ENCODE measurements at places on chromosomes 13 and 19.

GRCh38 chr13:28100150-28101121 is at the start of gene FLT3:
Gene FLT3, minus strand, starts transcription at chr13:28100576. Its CDS starts 66 bp downstream, at chr13:28100510.
- no peak for DNase-seq

DNA sequence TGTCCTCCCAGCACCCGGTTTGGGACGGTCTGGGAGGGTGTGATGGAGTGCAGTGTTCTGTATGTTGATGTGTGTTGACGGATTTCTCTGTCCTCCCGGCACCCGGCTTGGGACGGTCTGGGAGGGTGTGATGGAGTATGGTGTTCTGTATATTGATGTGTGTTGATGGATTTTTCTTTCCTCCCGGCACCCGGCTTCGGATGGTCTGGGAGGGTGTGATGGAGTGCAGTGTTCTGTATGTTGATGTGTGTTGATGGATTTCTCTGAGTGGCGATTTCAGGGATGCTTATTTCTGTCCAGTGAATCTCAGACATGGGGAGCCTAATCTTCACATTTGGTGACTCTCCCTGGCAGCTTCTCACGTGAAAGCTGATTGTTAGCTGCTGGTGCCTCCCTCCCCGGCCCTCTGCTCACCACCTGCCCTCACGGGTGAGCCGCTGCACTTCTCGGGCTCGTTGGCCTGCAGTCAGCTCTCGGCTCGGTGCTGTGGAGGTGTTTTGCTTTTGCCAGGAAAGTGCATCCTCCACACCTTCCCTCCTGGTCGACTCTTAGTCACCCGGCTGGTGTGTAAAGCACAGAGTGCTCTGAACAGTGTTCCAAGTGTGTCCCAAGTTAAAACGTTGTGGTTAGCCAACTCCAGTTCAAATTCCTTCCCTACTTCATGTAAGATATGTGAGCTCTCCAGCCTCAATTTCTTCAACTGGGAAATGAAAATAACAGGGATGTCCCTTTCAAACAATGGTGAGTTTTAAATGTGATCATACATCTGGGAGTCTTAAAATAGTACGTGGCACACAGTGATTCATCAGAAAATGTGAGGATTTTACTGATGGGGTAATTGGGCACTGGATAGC is 54.6 kb downstream of the ATP11A start:
- DNase-seq, result no peak

- DNase-seq, result no peak
These were observed 819.9 kb downstream of the OLFM4 start for GRCh38 chr13:53848366-53848961.

GRCh38 chr13:49651570-49652354 is 23.5 kb downstream of the ARL11 start:
- no peak for DNase-seq

- no peak for DNase-seq
These were observed 82.9 kb downstream of the SLITRK5 start for GRCh38 chr13:87754097-87754496.

DNA sequence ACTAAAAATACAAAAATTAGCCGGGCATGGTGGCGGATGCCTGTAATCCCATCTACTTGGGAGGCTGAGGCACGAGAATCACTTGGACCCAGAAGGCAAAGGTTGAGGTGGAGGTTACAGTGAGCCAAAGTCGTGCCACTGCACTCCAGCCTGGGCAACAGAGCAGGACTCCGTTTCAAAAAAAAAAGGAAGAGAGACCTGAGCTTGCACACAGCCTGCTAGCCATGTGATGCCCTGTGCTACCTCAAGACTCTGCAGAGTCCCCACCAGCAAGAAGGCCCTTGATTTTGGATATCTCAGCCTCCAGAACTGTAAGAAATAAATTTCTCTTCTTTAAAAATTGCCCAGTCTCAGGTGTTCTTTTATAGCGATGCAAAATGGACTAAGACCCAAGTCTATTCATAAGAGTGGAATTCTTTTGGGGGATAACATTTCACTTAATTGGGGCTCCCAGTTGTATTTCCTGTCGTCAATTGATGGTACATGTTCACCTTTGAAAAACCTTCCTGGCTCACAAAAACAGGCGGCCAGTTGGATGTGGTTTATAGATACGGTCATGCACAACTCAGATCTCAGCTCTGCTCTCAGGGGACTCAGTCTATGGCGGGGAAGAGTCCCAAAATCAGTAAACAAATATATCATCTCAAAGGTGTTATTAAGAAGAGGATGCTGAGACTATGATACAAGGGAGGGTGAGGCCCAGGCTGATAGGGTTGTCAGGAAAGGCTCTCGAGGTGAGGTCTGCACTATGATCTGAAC is 2.4 kb upstream of the CHERP start:
- DNase-seq, result no peak

GRCh38 chr13:63209330-63210017 is 1793.8 kb upstream of the PCDH20 start:
- no peak for DNase-seq

DNA sequence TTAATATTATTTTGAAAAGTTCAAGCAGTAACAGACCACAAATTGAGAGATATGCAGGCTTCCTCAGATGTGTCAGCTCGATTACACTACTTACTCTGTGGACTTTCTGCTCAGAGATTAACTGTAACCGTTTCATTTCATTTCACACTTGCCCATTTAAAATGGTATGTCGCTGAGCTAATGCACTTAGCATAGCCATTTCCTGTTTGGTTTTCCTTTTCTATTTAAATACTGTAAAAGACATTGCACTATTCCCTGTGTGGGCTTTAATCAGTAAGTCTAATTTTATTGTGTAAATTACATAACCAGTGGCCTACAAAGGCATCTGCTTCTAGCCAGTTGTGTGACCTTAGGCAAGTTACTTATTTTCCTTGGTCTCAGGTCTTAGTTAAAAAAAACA is 237.6 kb downstream of the LACC1 start:
- DNase-seq, result no peak

DNA sequence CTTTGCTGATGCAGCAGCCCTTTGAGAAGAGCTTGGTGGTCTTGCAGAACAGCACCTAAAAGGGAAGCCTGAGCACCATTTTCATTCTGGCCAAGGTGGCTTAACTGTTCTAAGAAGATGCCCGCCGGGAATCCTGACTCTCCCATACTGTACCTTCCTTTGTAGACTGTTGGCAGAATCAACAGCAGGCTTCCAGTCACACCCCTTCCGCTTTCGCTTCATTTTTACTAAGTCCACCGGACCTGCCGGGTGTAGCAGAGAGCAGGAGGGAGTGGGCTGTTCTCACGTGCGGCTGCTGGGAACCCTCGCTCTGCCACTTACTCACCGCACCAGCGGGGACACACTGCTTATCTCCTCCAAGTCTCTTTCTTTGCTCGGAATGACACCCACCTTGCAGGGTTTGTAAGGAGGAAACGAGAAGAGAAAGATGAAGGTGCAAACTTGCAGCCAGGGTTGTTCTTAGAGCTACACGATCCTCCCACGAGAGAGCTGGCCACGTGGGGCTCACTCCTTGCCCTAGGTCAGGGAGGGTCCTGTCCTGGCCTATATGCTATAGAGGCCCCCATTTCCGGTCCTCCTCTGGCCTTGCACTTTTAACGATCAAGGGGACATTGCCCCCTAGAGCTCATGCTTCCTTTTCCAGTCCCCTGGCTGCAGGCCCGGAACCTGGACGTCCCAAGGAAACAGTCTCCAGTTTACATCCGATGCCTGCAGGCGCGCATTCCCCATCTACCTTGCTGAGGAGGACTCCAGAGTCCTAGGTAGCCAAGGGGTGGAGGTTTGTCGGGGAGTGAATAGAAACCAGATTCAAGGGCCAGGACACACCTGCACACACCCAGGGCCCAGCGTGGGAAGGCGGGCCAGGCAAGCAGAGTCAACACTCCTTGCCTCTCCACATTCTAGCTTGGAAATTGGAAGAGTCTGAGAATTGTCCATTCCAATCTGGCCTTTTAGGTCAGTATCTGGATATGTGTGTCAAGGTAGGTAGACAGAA is 453.6 kb downstream of the IRS2 start:
- no peak for DNase-seq

DNA sequence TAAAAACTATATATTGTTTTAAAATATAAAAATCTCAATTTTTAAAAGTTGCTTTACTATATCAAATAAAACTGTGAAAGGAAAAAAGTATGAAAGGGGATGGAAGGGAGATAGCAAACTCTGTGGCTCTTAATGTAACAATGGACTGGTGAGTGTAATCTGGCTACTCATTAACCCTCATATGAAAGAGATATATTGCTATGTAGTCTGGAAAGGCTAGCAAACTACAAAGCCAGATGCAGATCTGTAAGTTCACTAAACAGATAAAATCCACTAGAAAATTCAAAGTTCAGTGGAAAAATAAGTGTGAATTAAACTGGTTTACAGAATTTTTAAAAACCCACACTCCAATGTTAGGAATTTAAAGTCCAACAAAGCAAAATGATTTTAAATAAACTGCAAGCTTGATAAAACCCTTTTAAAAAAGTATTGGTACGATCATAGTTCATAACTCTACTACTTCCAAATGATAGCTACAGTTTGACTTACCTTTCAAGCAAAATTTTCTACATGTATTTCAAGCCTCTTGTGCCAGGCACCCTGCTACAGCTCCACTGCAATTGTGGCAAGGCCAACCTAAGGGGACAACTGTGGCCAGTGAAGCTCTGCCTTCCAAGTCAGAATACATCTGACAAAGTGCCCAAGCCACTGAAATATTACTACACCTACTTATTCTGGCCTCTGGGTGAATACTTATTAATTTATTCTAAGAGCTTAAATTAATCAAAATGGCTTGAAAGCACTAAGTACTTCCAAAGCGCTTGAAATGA is 647 bp upstream of the ELF1 start:
- DNase-seq, result no peak

DNA sequence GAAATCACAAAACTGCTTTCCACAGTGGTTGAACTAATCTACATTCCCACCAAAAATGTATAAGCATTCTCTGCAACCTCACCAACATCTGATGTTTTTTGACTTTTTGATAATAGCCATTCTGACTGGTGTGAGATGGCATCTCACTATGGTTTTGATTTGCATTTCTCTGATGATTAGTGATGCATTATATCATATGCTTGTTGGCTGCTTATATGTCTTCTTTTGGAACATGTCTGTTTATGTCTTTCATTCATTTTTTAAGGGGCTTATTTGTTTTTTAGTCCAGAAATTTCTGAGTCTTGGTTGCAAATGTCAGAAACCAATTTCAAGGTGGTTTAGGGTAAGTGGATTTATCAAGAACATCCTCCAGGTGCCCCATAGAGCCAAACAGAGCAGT is 484.8 kb upstream of the TSHZ3 start:
- DNase-seq, result no peak

DNA sequence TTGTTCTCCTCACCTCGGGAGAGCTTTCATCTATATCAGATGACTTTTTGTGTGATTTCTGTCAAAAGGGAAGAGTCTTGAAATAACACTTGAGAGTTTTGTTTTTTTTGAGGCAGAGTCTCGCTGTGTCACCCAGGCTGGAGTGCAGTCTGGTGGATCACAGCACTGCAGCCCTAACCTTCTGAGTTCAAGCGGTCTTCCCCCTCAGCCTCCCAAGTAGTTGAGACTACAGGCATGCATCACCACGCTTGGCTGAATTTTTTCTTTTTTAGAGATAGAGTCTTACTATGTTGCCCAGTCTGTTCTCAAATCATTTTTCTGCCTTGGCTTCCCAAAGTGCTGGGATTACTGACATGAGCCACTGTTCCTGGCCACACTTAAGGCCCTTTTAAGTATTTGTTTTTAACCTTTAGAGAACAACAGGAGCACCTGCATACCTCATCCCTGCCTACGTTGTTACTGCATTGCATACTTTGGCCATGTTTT is 11.4 kb downstream of the NDFIP2 start:
- no peak for DNase-seq

DNA sequence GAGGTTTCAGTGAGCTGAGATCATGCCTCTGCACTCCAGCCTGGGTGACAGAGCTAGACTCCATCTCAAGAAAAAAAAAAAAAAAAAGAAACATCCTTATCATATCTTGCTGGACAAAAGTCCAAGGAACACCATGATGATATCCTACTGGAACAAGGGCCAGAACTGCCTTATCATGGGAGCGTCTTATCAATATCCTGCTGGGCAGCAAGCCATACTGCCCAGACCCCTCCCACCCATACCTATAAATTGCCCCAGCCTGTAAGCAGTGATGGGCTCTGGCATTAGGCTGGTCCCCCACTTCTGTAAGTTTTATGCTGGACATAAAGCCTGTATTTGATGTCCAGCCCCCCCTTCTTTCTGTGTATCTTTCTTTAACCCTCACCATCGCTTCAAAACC is 14.7 kb upstream of the FBXO27 start:
- no peak for DNase-seq

- DNase-seq, result no peak
These were observed 919.0 kb downstream of the EFNB2 start for GRCh38 chr13:105616333-105617075.
